ENCODE measurements at places on chromosomes 4 and X.

- no peak for DNase-seq
These were observed 40.4 kb downstream of the EFHC2 start for GRCh38 chrX:44303119-44303518.

DNA sequence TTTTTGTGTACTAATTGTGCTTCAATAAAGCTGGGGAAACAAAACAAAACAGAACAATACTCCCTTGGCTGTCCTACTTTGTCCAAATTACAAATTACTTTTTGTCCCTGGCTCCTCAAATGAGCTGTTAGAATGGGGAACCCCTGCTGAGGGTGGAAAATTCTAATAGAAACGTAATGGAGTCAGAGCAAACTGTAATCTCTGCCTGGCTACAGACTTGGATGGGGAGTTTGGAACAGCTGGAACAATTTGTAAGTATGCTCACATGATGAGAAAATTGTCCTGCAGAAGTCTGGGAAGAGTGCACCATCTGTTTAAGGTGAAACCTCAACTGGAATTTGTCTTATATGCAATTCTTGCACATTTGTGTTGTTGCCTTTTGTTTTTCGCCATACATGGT, 364.4 kb upstream of the CLNK start:
- DNase-seq = no peak

DNA sequence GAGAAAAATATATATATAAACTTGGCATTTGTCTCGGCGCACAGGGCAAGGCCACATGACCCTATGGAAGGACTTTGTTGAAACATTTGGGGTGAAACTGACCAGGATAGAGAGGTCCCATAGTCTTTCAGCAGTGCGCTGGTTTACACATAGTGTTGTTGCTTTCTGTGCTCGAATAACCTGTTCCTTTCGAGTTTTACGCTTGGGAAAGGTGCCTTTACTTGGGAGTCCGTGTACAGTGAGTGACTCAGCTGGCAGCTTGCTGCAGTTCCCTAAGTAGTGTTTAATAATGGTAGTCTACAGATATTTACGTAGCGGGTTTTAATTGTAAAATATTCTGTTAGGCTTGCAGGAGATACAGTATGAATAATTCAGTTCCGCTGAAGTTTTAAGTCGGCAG, 578 bp downstream of the APOOL start:
- DNase-seq = no peak

GRCh38 chr4:136025540-136025939, 1506.8 kb downstream of the PCDH18 start:
- no peak for DNase-seq

GRCh38 chrX:119040432-119040831, 32.4 kb upstream of the CT47C1 start:
- no peak for DNase-seq

DNA sequence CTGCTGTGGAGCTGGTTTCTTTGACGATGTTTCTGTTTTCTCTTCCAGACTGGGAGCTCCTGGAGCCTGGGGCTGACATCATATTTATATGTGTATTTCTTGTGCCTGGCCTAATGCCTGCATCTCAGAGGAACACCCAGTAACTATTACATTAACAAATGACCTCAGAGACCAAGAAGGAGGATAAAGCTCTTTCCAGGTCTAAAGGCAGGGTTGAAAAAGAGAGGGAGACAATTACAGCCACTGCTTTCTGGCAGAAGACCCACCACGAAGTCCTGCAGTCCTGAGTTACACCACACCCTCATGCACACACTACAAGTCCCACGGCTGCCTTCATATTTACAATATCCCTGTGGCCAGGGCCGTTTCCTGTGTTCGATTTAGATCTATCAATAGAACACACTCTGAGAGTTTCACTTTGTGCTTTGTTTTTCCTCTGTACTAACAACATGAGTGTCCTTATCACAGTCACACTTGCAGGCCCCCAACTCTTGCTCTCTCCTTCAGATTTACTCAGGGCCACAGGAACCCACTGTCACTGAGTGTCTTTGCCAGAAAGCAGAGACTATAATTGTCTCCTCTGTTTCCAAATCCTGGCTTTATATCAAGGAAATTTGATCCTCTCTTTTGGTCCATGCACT, 535.5 kb downstream of the MID1IP1 start:
- no peak for DNase-seq

DNA sequence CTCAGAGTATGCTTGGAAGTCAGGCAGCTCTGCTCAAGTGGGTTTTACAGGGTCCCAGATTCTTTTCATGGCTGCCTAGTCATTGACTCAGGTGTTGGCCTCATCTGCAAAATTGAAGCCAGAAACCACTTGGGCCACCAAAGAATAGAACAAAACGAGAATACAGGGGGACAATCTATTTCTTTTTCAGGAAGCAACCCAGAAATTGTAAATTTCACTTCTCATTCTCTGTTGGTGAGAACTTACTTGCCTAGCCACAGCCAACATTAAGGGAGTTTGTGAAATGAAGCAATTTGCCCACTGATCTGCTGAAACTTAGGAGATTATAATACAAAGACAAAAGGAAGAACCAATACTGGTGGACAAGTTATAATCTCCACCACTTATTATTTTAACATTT, 8.6 kb upstream of the TKTL2 start:
- DNase-seq = no peak

- DNase-seq = no peak
These were observed 216.2 kb upstream of the CTSO start for GRCh38 chr4:156169861-156170260.

DNA sequence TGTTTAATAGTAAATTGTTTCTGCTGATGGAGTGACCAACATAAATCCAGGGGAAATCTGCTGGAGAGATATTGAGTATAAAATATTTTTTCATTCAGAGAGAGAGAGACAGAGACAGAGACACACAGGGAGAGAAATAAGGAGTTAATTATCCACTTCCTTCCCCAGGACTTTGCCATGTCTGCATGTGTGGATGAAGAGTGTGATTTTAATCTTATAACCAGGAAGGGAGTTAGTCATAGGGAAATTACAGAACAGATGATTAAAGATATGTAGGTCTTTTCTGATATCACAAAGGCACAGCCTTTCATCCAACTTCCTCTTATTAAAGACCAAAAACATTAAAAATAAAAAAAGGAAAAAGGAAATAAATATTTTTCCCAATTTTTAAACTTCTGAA, 526.3 kb downstream of the SPRY1 start:
- DNase-seq = no peak

DNA sequence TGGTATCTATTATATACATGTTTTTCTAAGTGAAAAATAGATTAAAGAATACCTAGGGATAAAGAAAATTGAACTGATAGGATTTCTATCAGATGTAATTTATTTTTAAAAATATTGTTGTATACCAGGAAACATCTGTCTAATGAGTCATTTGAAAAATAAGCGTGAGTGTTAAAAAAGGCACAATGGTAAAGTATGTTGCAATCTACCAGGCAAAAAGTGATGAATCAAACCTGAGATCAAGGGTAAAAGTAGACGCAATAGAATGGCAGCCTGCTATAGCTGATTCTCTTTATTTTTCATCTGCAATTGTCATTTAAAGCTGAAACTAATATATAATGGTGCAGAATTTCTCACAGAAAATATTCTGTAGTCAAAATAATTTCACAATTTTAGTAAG, 1119.6 kb downstream of the PCDH18 start:
- DNase-seq = no peak

DNA sequence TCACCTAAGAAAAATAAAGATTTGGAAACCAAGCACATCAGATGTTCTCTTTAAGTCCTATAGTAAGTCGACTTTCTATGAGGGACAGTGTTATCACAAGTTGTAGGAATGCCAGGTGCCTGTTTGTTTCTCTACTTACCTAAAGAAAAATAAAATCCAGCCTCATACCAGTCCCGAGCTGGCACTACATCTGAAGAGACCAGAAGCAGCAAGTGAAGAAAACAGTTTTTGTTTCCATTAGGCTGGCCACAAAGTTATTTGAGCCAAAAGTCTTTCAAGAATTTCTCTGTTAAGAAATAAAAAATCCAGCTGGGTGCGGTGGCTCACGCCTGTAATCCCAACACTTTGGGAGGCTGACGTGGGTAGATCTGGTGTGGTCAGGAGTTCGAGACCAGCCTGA, 10.8 kb upstream of the PPARGC1A start:
- no peak for DNase-seq

DNA sequence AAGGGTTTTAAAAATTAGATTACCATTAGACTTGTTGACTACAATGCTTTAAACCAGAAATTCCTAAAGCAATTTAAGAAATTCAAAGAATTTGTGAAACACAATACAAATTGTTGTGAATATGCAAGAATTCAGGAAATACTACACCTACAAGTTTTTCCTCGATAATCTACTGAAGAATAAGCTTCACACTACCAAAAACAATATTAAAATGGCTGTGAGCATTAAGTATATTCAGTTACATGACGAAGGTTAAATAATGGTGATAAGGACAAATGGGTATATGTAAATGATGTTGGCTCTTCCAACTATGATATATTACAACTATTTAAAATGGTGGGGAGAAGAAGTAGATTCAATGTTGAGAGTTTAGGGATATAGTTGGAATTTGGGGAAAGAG, 111.1 kb upstream of the HTR2C start:
- DNase-seq = no peak

GRCh38 chr4:159206427-159206871, 103.6 kb downstream of the RAPGEF2 start:
- DNase-seq = no peak

DNA sequence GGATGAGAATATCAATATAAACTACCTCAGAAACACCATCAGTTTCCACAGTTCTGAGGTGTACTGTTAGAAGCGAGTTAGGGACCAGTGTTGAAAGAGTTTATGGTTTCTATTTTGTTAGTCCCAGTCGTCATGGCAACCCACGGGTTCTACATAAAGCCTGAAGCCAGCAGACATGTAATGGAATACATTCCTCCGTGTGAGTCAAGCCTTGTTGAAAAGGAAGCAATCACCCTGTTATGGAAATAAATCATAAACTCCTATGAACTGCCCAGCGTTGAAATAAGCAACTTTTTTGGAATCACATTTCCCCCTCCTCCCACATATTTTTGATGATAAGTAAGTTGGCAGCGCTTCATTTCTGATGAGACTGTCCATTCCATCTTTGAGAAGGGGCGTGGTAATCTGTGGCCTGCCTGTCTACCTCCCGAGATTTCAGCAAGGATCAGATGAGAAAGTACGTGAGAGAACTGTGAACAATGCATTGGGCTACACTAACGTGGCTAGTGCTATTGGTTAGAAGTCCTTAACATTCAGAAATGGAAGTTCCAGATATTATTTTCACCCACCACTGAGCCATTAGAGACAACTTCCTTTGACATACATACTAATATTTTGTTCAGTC, 40.4 kb upstream of the PDHA1 start:
- no peak for DNase-seq

- DNase-seq = no peak
These were observed 138.6 kb upstream of the NKX1-1 start for GRCh38 chr4:1544861-1545281.

GRCh38 chr4:98838977-98839618, 89.8 kb downstream of the EIF4E start:
- DNase-seq = no peak

- DNase-seq = no peak
These were observed 31.1 kb downstream of the RAP2C start for GRCh38 chrX:132188175-132188574.

All from liver (tissue), 10 donors.